ENCODE measurements at places on chromosomes 12 and 14.

GRCh38 chr12:23670684-23671083, 278.8 kb downstream of the SOX5 start:
- DNase-seq, result no peak

DNA sequence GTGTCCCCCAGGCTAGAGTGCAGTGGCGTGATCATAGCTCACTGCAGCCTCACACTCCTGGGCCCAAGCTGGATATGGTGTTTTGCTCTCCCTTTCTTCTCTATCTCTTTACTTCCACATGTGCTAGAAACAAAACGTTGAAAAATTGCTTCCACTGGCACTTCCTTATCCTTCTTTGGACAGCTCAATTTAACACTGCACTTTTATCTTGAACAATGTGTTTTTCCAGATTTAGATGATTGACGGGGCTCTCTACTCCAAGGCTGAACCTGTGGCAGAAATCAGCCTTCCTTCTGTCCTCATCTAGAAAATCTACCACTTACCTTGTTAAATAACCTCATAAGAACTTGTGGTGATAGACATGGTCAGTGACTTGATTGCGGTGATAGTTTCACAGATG, 165.1 kb downstream of the DAD1 start:
- DNase-seq, result no peak

GRCh38 chr14:59240356-59240755, 51.9 kb downstream of the DAAM1 start:
- no peak for DNase-seq

DNA sequence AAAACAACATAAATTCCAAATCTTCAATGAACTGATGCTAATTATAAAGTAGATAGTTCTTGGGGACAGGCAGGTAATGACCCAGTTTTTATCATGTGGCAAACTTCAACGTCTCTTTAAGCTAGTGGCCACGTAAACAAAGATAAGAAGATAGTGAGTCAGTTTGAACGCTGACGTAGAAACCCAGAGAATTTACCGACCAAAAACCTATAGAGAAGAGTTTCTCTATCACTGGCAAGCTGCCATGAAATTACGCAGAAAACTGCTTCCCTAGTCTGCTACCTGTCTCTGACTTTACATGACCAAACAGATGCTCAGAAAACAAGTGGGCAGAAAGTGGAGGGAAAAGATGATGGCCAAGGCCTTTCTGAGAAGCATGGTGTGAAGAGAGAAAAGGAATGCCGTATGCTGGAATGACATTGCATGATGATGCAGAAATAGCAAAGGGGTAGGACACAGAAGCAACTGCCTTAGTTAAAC, 136.3 kb downstream of the ITPR2 start:
- DNase-seq, result no peak

- no peak for DNase-seq
Measured at GRCh38 chr14:103179094-103179493, 55.8 kb downstream of the TNFAIP2 start.

- DNase-seq, result no peak
Measured at GRCh38 chr12:131457331-131458047, 253.4 kb upstream of the SFSWAP start.

DNA sequence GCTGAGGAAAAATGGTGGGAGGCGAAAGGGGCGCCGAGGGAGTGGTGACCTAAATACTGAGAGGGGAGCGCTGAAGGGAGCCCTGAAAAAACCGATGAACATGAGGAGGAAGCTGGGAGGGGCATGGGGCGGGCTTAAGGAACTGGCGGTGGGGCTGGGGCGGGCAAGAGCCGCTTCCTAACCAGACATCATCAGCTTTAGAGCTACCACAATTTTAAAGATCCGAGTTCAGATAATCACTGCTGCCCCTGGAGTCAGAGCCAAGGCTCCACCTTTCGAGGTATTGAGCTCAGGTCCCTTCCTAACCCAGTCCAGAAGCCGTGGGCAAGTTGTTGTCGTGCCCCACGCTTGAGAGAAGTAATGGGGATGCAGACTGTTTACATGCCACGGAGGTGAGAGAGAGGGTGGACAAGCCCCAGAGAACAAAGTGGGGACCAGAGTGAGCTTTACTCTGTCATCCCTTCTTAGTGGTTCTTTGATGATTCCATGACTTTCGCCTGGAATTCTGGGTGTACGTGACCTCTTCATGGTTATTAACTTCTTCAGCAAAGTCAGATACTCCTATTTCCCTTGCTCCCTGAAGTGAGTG, 393 bp downstream of the ORMDL2 start:
- DNase-seq, result no peak

- DNase-seq, result no peak
Measured at GRCh38 chr12:7499636-7500035, 3.9 kb downstream of the CD163 start.

DNA sequence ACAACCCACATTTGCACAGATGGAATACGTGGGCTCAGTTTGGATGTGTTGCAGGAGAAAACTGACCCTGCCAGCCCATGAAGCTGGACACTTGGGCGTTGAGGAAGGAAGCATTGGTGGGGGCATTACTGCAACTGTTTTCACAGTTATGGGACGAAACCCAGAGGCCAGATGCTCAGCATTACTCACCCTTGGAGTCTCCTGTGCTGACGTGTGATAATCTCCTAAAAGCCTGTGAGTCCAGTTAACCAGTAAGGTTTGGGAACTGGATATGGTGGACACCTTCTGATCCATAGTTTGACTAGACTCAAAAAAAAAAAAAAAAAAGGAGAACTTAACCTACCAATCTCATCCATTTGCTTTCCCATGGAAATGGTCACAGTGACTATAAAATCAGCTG, 52.8 kb upstream of the EGLN3 start:
- no peak for DNase-seq

GRCh38 chr14:79062226-79062625, 892.1 kb downstream of the NRXN3 start:
- no peak for DNase-seq

DNA sequence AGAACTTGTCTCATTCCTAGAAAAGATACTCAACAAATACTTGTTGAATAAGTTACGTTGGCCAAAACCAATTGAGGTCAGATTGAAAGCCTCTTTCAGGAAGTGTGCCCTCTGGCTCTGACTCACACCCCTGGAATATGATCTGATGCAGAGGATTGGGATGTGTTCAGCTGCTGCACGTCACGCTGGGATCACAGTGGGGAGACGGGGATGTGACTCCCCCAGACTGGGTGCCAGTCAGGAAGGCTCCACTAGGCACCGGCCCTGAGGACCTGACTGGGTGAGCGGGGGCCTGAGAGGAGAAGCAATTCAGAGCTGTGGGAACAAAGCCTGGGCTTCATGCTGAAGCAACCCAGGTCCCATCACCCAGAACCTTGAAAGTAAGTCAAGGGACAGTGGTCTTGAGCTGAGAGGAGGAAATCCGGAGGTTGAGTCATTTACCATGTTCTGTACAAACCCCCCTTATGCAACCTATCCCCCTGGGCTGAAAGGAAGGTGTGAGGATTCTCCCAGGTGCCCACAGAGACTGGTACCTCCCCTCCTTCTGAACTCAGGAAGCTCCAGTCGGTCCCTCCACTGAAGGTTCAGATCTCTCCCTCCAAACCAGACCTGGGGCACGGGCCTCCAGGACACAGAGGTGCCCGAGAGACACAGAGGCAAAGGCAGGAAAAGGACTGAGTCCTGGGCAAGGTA, 3.9 kb downstream of the CEBPE start:
- DNase-seq, result no peak

- no peak for DNase-seq
Measured at GRCh38 chr12:22115711-22116110, 69.7 kb downstream of the CMAS start.

DNA sequence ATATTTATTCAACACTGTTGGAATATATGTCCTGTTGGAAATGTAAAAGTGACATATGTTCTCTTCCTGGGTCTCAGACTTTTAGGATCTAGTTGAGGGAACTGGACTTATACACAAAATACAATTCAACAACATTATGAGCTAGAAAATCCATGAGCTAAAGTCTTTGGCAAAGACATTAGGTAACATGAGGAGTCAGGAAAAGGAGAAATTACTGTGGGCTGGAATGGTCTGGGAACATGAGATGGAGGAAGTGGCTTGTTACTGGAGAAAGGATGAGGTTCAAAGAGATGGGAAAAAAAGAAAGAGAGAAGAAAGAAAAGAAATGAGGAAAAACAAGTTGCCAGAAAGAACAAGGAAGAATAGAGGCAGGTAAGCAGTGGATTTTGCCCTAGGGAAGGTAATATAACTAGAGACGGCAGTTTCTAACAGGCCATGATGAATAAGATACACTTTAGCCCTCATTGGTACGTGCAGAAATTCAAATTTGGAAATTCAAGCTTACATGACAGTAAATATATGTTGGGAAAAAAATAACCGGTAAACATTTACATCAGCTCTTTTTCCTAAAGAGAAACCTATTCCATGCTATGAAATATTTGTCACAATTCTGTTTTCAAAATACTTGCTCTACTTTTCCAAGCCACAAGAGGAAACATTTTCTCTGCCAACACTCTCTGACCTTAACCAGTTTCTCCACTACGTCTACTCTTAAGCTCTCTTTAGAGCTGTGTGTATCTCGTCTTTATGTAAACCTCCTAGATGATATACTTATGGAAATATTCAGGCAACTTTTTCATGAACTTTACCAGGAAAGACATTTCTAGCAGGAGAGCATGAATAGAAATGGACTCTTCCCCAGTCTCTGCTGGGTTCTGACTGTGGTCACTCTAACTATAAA, 268.8 kb upstream of the BTG1 start:
- no peak for DNase-seq

DNA sequence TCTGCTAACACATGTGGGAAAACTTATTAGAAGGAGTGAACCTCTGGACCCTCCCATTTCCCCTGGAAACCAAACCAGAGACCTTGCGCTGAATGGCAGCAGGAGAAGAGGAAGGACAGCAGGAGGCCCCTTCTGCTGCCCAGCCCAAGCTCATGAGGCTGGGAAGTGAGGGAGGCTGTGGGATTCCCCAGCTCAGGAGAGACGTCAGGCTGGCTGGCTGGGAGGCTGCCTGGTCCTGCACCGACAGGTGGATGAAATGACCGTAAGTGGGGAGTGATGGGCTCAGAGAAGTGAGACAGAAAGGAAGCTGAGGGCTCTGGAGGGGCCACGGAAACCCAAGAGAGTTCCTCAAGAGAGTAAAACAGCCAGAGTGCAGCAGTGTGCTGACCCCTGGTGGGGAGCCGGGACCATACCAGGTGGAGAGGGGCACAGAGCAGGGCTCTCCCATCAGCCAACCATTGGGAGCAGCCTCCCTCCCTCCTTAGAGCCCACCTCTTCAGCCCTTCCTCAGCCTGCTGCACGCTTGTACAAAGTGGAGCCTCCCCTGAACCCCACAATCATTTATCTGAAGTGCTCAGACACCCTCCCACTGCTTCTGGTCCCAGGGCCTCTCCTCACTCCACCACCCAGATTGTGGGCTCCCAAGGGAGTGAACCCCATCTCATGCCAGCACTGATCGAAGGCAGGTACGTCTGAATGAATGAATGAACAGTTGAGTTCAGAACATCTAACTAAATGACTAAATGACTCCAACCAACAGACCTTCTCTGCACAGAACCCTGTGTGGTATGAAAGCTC, 14.0 kb downstream of the TAMALIN start:
- DNase-seq, result no peak

DNA sequence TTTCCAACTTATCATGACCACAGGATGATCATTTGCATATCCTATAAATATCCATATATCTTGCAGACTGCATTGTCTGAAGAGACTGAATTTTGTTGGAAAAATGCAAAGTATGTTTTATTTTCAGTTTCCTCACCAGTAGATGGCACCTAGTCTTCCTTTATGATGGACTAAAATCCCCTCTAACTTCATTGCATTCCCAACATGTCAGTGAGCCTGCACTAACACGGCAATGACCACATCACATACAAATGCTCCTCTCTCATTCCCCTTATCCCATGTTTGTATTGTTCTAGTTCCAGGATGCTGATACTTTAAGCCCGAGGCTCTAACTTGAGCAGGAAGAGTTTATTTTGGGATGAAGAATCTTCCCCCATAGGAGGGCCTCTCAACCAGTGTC, 24.7 kb upstream of the MYBPC1 start:
- DNase-seq, result no peak

DNA sequence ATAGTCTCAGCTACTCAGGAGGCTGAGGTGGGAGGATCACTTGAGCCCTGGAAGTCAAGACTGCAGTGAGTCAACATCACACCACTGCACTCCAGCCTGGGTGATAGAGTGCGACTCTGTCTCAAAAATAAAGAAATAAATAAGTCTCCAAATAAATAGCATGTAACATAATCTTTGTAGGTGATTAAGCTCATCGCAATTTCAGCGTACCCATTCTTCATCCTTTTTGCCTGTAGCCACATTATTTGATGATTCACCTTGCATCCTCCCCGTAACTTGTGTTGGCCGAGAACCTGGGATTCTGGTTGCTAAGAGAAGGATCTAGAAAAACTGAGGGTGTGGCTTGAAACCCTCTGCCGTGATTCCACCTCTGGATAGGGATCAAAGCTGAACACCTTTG, 115.1 kb downstream of the GALC start:
- no peak for DNase-seq

DNA sequence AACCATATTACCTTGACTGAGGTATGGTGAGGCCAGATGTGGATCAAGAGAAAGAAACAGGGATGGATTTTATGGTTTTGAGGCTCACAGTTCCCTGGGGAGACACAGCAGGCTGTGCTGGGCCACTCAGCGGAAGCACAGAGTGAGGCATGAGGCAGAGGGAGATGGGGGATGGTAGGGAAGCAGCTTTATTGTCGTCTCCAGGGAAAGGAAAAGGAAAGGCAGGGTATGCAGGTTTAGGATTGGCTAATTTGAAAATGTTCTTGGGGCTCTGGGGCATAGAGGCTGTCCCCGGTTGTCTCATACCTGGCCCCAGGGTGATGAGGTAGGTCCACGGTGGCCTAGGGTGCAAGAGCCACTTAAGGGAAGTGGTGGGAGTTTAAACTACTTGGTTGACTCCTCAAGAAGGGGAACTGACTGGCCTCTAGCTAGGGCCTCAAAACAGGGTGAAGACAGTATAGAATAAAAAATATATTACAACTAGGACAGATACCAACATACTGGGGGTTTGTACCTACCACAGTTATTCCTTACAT, 322.8 kb downstream of the RGS6 start:
- no peak for DNase-seq

DNA sequence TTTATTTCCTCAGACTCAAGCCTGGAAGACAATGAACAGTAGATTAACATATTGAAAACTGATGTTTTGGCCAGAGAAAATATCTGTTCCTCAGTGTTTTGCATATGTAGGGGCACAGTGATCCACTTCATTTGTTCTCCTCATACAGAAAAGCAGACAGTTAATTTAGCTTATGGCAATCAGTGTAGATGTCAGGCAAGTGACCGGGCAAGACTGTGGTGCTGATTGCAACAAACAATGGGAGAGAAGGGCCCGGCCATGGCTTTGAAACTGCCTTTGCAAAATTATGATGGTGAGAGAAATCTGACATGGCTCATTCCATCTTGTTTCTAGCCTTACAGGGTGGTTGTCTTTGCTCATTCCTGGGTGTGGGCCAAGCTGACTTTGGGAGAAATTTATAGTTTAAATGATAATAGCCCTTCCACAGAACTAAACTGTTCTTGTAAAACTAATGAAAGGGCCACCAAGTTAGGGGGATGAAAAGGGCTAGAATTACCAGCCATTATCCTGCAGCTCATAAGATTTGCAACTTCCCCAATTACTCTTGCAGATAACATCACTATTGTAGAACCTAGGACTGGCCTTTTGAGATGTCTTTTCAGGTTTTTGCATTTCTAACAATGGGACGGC, 220.3 kb downstream of the KTN1 start:
- DNase-seq, result no peak
